ENCODE measurements at places on chromosomes 3 and 15.

GRCh38 chr3:134407239-134407625 lies 33.0 kb upstream of the AMOTL2 start:
- DNase-seq = no peak

DNA sequence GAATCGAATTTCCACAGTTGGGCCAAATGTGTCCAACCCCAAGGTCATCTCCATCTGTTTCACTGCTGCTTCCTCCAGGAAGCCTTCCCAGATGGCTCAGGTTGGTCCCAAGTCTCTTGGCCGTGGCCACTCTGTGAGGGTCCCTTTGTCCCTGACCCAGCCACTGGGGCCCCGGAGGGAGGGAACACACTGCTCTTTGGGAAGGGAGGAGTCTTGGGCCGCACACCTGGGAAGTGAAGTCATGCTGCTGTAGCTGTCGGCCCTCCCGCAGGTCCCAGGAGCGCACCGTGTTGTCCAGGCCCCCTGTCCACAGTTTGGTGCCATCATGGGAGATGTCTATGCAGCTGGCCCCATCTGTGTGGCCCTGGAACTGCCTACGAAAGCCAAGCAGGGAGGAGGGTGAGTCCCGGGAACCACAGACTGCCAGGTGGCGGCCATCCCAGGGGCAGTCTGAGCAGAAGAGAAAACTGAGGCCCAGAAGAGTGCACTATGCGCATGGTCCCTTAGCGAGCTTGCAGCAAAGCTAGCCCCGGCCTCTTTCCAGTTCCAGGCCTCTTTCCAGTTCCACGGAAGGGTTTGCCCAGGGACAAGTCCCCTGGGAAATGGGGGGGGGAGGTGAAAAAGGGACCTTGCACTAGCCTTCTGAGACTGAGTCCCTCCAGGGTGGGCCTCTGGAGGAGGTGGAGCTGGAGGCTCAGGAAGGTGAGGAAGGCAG lies 44.6 kb downstream of the TLE3 start:
- no peak for DNase-seq

DNA sequence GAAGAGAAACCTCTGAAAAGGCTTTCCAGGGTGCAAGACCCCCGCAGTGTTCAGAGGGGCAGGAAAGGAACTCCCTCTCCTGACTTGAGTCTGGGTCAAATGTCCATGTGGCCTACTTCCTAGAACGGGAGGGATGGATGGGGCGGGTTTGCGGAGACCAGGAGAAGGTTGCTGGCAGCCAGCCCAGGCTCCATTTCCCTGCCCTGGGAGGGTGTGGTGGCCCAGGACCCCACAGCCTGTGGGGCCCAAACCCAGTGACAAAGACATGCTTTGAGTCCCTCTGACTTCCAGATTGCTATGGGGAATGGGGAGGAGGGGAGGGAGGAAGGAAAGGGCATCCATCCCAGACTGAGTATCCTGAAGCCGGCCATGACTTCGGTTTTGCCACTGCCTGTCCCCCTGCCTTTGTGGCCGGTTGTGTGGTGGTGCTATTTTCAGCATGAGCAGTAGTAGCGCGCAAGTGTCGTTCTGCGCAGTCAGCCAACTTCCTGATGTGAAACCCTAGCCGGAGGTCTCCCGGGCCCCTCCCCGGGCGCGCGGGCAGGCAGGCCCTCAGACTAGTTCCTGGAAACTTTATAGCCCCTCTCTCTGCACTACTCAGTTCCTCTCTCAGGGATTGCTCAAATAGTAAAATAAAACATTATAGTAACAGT lies 24.4 kb downstream of the MAGEF1 start:
- no peak for DNase-seq

DNA sequence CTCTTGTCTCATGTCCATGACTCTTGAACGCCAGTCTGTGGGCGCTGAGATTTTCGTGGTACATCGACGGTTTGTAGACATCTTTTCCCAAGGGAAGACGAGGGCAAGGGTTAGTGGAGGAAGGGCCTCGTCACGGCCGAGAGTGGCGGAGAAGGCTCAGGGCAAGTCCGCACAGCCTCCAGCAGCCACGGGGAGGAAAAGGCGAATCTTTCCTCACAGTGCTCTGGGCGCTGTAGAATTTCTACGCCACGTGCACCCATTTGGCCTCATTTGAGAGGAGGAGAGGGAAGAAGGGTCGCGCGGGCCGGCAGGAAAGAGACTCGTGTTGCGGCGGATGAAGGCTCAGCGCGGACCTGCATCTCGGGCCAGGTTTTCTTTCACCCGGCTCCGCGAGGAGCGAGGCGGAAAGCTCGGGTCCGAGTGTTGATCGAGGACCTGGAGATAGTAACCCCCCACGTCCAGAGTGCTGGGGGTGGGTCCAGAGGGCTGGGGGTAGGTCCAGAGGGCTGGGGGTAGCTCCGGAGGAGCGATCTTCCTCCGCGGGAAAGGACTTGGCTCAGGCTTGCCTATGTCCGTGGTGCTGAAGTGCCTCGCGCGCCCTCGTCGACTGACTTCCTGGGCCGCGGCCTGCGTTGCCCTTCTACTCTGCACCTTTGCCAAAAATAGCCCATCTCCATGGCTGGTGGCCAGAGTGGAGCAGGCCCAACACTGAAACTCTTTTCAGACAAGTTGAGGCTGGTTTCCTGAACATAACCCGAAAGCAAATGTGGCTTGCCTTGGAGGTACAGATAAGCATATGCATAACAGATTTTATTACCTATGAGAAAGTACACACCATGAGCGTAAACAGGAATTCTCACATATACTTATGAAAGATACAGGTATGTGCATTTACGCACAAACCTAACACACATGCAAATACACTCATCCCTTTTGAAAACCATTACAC lies 1.1 kb downstream of the SLC35G2 start:
- DNase-seq = no peak

DNA sequence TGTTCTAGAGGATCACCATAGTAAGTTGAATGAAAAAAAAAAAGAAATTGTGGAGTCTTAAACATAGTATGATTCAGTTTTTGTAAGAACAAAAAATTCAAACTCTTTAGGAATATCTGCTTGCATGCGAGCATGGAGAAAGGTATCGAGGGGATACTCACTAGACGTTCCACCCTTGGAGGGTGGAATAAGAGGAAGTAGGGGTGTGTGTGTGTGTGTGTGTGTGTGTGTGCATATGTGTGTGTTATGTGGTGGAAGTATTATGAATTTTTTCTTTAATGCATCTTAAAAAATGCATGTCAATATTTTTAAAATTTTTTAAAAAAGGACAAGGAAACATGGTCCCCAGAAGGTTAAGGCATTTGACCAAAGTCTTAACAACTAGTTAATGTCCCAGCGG lies 26.5 kb upstream of the SIAH2 start:
- no peak for DNase-seq

DNA sequence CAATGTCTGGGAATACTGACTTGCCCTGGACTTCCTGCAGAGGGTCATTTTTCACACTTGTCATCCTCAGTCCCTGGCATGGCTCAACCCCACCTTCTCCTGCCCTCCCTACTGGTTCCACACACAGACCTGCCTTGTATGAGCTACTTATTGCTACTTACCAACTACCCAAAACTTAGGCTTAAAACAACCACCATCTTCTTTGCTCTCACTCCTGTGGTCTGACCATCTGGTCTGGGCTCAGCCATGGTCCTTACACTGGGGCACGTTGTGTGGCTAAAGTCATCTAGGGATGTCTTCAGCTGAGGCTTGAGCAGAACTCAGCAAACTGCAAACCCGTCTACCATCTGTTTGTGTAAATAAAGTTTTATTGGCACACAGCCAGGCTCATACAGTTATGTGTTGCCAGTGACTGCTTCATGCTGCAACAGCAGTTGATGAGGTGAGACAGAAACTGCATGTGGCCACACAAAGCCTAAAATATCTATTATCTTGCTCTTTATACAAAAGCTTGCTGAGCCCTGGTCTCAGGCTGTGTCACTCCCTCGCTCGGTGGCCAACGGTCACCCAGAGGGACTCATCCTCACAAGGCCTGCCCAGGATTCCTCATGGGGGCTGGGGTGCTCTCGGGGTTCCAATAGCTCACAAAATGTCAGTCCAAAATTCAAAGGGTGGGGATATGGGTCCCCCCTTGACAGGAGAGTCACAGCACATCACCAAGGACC lies 43.5 kb downstream of the KLF15 start:
- no peak for DNase-seq

GRCh38 chr3:183560607-183561006 lies 5.1 kb upstream of the KLHL6 start:
- no peak for DNase-seq

- no peak for DNase-seq
Observed at GRCh38 chr3:113035387-113035982, 44.7 kb downstream of the GTPBP8 start.

GRCh38 chr3:61608711-61609110 lies 47.3 kb downstream of the PTPRG start:
- no peak for DNase-seq

DNA sequence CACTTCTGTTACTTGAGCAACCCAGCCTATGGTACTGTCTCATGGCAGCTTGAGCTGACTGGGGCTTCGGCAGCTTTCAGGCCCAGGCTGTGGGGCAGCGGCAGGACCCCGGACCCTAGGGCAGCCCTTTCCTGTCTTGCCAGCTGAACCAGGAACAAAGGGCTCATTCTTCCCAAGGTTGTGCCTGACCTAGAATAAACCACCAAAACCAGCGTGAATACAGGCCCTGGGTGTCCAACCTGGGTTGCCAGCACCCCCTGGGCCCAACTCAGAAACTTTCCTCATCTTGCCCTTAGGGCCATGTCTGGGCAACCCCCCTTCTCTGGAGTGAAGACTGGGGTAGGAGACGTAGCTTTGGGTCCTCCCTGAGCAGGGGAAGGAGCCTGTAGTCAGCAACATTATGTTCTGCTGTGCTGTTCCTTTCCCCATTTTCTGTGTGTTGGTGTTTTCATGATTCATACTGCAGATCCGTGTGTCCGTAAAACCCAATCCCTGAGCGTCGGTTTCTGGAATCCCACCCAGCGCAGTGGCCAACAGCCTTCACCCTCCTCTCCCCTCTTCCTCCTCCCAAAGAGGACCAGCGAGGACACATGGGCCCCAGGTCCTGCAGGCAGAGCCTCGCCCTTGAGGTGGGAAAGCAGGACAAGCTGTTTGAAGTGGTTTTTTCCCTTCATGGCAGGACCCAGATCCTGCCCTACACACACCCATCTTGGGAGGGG lies 33.5 kb downstream of the TKT start:
- DNase-seq = peak; percentile 41

DNA sequence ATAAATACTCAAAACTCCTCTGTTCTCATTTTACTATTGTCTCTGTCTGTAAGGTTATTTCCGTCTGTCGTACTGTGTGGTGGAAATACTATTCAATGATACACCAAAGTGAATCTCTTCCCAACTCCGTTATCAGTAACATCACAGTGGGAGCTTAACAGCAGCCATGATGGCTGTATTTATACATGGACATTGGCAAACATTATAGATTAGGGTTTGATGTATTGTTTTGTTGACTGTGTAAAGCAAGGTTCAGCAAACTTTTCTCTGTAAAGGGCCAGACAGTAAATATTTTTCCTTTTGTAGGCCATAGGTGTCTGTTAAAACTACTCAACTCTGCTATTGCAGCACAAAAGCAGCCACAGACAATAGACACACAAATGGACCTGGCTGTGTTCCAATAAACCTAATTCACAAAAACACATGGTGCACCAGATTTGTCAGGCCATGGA lies 23.2 kb downstream of the LIPC start:
- DNase-seq = no peak

DNA sequence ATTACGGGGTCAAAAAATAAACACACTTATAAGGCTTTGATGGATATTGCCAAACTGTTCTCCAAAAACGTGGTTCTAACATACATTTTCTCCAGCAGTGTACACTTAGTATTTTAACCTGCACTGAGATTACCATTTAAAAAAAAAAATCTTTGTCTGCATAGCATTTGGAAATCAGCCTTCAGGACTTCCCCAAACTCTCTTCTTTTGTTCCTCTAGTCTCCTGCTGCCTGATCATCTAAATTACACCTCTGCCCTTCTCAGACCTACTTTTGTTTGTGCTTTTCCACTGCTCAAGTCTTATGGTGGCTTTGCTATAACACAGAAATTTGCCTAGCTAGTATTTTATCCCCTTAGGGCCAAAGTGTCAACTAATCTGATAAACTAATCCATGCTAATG lies 3.8 kb downstream of the NCEH1 start:
- no peak for DNase-seq

DNA sequence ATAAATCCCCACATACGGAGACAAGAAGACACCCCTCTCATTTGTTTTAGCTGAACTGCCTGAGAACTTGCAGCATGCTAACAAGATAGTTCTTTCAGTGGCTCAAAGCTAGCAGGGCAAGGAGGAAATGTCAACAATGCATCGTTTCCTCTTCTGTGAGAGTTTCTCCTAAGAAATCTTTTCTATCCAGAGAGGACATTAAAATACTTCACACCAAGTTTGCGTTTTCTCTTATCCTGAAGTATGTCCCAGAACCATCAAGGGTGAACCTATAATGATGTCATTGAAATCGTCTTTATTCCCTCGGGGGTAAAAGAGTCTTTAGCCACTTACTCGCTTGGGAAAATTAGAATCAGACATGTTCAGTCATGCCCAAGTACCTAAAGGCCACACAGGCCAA lies 541.7 kb upstream of the MDFIC2 start:
- DNase-seq = no peak

DNA sequence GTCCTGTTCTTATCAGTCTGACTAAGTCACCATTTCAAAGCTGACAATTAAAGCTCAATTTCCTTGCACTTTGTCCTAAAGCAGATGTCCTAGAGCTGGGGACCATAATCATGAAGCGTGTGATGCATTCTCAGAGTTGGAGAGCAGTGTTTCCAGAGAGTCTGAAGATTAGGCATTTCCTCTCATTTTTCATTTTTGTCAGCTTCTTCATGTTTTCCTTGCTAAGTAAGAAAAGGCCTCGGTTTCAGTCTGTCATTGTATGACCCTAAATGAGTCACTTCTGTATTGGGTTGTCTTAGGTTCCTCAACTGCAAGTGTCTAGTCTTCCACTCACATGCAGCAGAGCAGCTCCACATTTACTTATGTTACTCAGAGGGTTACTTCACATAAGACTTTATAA lies 257.2 kb upstream of the TPRG1 start:
- DNase-seq = no peak

Measured in chondrocyte (in vitro differentiated cells).